Skeletal muscle cell (primary cell): ENCODE measurements at places on chromosomes 2 and 18.

GRCh38 chr2:190210471-190210870 is 109.2 kb downstream of the HIBCH start:
- DNase-seq, result no peak

GRCh38 chr2:210676067-210676466 is 119.7 kb downstream of the CPS1 start:
- no peak for DNase-seq

- DNase-seq, result no peak
Measured at GRCh38 chr2:232890536-232890895, 20.5 kb downstream of the SNORC start.

DNA sequence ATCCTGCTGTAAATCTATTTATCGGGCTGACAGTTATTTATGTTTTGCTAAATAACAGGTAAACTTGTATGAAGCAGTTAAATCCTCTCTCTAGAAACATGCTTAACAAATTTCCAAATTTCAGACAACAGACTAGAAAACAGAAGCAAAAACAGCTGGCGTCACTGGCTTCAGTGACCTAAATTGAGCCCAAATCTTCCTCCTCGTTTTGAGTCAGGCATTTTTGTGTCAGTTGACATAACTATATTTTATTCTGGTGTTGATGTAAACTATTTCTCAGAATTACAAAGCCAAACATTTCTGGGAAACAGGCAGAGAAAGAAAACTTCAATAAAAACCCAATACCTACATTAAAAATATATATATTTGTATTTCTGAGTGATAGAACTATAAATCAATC is 21.7 kb downstream of the RBMS1 start:
- DNase-seq, result no peak

DNA sequence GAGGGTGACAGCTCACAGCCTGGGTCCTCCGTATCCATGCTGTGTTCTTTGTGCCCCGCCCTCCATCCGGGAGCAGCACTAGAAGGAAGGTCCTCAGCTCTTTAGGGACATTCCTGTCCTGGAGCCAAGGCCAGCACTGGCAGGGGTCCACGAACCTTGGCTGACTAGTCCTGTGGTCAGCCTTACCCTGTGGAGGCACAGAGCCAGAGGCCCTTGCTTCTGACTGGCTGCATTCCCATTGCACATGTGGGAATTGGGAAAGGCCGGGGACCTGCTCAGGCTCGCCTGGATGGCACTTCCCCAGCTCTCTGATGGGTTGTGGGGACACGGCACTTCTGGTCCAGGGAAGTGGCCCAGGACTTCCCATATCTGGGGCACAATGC is 24.9 kb upstream of the RHOB start:
- DNase-seq, result peak; percentile 76

GRCh38 chr2:189442468-189442867 is 1.2 kb downstream of the WDR75 start:
- no peak for DNase-seq

DNA sequence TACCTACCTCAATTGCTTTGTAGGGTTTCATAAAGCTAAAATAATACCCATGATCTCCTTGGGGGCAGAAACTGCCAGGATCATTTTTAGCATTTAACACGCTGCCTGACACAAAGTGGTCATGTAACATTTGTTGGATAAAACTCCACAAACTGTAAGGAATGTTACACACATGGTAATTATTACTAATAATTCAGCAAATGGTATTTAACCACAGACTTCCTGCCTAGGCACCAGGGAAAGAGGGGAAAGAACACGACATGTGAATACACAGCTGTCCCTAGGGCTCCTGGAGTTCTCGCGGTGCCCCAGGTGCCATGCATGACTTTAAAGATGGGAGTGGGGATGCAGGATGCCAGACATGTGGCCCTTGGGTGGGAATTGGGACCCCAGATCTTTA is 43.5 kb downstream of the ASAP2 start:
- DNase-seq, result no peak

GRCh38 chr2:237322564-237322963 is 91.4 kb downstream of the COL6A3 start:
- no peak for DNase-seq

- DNase-seq, result no peak
Measured at GRCh38 chr2:242040681-242041080, 171.2 kb downstream of the RTP5 start.

DNA sequence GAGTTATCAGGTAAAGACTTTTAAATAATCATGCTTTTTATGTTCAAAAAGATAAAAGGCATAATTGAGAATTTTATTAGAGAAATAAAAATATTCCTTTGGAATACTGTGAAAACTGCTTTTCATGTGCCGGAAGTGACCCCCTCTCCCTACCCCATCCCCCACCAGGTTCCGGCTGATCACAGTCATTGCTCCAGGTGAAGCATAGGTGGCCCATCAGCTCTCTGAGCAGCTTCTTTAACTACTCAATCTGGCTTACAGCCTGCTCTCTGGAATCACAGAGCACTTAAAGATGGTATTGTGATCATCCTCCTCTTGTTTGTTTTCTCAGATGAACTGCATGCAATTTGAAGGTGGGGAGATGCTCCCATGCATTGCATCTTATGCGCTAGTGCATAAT is 257.7 kb downstream of the EN1 start:
- no peak for DNase-seq

GRCh38 chr2:224613543-224614286 is 28.6 kb upstream of the CUL3 start:
- no peak for DNase-seq

DNA sequence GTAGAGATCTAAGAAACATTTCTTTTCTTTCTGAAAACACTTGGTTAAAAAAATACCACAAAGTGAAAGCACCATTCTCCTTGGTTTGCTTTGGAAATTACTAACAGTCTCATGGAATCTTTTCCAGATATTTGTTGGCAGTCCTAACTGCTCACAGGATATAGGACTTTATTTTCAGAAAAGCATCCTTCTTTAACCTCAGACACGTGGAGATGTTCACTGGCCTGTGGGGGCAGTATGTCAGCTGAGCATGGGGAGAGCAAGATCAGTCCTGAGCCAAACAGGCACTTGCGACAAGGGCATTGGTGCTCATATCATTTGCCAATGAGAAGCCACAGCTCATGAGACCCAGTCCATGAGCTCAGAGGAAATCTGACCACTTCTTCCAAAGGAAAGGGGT is 371.9 kb downstream of the NBAS start:
- DNase-seq, result no peak

GRCh38 chr2:54726940-54727339 is 3.5 kb downstream of the EML6 start:
- DNase-seq, result no peak

GRCh38 chr2:62567669-62568068 is 61.7 kb upstream of the TMEM17 start:
- no peak for DNase-seq

DNA sequence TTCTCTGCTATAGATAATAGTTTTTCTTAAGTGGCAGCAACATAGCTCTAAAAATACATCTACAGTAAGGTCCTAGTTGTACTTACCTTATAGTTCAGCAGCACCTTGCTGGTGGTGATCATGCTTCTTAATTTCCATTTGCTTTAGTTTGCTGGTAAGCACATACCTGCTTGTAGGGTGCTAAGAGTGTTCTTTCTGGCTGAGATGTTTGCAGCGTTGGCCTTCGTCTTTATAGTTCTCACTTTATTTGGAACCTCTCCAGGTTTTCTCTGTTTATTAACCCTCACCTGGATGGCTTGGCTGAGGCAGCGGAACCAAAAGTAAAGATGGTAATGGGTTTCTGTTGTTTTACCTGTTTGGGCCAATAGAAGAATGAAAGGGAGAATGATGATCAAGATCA is 123.6 kb upstream of the EFEMP1 start:
- DNase-seq, result no peak

DNA sequence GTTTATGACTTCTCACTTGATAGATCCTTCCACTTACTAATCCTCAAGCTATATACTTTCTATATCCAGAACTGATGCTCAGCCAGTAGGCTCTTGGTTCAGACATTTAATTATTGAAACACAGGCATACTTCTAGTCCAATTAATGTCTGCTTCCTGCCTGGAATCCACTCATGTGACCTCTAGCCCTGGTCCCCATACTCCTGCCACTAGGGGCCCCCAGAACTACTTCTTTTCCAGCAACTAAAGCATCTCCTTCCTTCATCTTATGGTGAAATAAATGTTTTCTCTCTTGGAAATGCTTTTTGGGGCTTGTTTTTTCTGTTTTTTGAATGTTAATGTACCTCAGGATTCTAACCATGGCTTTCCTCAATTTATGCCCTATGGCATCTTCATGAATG is 527.6 kb downstream of the SATB2 start:
- no peak for DNase-seq

DNA sequence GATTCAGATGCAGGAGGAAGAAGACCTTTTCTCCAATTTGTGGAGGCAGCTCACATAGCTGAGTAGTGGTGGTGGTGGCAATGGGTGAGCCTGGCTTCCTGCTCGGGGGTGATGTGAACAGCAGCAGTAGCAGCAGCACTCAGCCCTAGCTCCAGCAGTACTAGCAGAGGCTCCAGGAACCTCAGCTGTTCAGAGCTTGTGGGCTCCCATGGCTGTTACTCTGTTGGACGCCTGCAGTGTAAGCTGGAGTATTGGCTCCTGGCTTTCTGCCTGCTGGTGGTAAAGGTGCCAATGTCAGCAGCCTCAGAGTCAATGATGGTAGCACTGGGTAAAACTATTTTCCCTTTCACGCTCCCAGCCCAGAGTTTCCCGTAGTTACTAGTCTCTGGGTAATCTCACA is 3.1 kb upstream of the SEH1L start:
- no peak for DNase-seq

GRCh38 chr2:15874321-15874720 is 66.0 kb upstream of the MYCN start:
- DNase-seq, result no peak

- no peak for DNase-seq
Measured at GRCh38 chr2:70304498-70304897, 2.6 kb upstream of the FAM136A start.

DNA sequence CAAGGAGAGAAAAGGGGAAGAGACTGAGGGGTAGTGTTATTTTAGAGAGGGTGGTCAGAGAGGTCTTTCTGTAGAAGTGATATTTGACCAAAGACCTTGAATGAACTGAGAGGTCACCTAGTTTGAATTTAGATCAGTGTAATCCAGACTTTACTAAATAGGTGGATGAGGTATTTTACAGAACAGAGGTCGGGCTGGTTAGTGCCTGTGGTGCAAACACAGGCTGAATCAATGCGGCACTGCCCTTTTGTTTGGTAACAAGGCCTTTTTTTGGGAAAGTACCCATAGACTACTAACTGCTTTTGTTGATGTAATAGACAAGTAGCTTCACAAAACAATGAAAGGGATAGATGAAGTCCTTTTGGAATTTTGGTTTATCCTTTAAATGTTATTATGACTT is 15.9 kb downstream of the RAPGEF4 start:
- DNase-seq, result no peak

GRCh38 chr2:189444322-189444721 is 3.0 kb downstream of the WDR75 start:
- no peak for DNase-seq

- DNase-seq, result no peak
Measured at GRCh38 chr2:127525691-127526131, 578 bp downstream of the IWS1 start.

GRCh38 chr2:98492441-98492840 is 47.8 kb downstream of the INPP4A start:
- DNase-seq, result no peak

GRCh38 chr2:214019973-214020345 is 390.9 kb upstream of the VWC2L start:
- DNase-seq, result no peak

DNA sequence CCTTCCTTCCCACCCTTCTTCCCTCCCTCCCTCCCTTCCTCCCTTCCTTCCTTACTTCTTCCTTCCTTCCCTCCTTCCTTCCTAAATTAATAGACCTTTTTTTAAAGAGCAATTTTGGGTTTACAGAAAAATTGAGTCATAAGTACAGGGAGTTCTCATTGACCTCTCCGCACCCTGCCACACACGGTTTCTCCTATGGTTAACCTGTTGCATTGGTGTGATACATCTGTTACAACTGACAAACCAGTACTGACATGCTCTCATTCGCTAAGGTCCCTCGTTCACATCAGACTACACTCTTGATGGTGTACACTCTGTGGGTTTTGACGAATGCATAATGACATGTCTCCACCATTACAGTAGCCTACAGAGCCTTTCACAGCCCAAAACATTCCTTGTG is 11.6 kb upstream of the SDC1 start:
- DNase-seq, result no peak

- DNase-seq, result peak; percentile 88
Measured at GRCh38 chr2:127149384-127149783, 42.4 kb upstream of the BIN1 start.

GRCh38 chr2:213627835-213628460 is 343.7 kb downstream of the SPAG16 start:
- DNase-seq, result no peak

- DNase-seq, result peak; percentile 29
Measured at GRCh38 chr2:63755965-63756364, 85.7 kb upstream of the UGP2 start.

DNA sequence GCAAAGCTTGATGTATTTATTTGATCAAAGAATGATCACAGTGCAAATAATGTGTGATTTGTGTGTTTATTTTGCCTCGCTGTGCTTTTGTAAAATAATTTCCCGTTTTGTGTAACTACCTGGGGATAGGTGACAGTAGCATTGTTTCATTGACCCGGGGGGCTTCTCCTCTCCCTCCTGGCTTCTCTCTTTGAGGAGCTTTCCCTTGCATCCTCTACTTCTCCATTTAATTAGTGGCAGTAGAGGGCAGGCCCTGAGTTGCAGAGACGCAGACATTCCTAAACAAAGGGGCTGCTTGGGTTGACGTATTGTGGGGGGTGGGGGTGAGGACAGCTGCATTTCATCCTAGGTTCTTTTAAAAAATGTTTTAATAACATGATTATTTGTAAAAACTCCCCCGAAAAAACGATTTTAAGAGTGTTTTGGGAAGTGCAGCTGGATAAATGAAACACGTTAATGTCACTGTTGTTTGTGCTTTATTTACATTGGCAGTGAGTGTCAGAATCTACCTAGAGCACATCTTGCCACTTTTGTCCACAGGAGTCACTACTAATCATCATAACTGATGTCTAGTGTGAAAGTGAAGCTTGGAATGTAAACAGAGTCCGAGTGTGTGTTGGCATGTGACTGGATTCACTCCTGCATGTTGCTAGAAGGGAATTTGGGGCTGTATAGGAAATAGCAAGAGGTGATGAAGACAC is 2.2 kb downstream of the NEDD4L start:
- no peak for DNase-seq

DNA sequence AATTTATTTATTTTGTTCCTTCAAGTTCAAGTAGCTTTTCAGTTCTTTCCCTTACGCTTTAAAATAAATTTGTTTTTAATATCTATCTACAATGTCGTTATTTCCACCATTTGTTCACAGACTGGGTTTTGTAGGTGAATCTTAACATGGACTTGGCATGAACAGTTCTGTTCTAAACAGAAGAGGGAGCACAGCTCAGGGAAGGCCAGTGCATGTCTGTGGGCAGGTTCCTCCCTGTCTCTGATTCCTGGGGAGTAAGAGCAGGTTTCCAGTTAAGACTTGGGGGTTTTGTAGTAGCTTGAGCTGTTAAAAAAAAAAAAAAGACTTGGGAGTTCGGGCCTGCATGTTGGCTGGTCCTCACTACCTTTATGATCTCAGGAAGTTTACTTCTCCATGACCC is 11.1 kb downstream of the TTL start:
- DNase-seq, result no peak
